ENCODE measurements at places on chromosomes 5 and 9. TPM values are rescaled to one million over a fixed set of nuclear protein-coding genes. Genes with fewer than 3 reads are reported as not detected.

DNA sequence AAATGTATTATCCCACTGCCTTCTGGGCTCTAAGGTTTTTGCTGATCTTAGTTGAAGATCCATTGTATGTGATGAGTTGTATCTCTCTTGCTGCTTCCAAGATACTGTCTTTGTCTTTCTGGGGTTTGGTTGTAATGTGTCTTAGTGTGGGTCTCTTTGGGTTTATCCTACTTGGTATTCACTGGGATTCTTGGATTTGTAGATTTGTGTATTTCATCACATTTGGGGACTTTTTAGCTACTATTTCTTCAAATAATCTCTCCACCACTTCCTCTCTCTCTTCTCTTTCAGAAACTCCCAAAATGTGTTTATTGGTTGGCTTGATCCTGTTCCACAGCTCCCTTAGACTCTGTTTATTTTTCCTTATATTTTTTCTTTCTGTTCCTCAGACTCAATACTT, 26.5 kb downstream of the IL31RA start:
- no peak for DNase-seq

The UGT3A2 gene
- not detected for total RNA-seq

GRCh38 chr9:131113655-131114054, 11.7 kb upstream of the NUP214 start:
- DNase-seq, result no peak

The IFNA2 gene
- not detected for total RNA-seq

DNA sequence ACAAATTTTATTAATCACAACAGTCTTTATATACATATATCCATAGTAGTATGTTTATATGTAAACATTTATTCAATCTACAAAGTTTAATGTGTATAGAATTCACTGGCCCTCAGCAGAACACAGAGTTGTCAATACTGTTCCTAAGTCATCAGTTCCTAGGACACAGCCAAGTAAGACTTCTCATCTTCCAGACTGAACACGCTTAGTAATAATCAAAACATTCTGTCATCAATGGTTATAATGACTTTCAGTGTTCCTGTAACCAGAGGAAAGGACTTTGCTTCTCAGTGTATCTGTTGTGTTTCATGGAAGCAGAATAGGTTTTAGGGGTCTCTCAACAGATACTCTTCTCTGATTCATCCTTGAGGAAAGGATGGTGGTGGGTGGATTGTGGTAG, 82.2 kb downstream of the SMIM23 start:
- no peak for DNase-seq

The GRIN3A gene
- 1.5 TPM for total RNA-seq

The GPR21 gene
- total RNA-seq, result not detected

GRCh38 chr5:78534148-78534904, 114.2 kb downstream of the LHFPL2 start:
- no peak for DNase-seq

DNA sequence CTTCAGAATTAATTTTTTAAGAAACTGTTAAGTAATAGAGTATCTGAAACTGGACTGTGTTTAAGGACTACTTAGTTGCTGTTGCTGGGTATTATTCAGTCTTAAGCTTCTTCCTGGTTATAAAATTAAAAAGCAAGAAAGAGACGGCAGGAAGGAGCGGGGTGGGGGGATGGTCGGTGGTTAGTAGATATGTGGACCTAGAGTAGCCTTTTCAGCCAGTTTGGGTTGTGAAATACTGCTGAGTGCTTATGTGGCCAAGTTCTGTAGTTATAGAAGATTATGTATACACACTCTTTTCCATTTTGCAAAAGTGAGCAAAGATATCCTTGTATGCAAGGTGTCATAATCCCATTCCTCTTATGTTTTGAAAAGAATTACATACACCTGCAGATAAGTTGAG, 28.5 kb downstream of the TRIO start:
- DNase-seq, result no peak

GRCh38 chr5:83636156-83636555, 84.5 kb downstream of the HAPLN1 start:
- DNase-seq, result no peak

The CCDC180 gene
- total RNA-seq, result 7.6 TPM

DNA sequence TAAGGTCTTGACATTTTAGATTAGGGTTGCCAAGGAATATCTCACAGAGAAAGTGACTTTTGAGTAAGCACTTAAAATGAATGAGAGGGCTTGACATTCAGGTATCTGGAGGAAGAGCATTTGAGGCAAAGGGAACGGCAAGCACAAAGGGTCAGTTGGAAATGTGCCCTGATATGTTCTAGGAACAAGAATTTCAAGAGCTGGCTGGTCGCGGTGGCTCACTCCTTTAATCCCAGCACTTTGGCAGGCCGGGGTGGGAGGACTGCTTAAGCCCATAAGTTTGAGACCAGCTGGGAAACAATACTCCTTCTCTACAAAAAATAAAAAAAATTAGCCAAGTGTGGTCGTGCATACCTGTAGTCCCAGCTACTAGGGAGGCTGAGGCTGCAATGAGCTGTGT, 16.5 kb downstream of the KIAA1958 start:
- DNase-seq, result no peak

The PCDHB10 gene
- 3.2 TPM for total RNA-seq

The ADAMTS13 gene
- total RNA-seq, result 2.0 TPM

DNA sequence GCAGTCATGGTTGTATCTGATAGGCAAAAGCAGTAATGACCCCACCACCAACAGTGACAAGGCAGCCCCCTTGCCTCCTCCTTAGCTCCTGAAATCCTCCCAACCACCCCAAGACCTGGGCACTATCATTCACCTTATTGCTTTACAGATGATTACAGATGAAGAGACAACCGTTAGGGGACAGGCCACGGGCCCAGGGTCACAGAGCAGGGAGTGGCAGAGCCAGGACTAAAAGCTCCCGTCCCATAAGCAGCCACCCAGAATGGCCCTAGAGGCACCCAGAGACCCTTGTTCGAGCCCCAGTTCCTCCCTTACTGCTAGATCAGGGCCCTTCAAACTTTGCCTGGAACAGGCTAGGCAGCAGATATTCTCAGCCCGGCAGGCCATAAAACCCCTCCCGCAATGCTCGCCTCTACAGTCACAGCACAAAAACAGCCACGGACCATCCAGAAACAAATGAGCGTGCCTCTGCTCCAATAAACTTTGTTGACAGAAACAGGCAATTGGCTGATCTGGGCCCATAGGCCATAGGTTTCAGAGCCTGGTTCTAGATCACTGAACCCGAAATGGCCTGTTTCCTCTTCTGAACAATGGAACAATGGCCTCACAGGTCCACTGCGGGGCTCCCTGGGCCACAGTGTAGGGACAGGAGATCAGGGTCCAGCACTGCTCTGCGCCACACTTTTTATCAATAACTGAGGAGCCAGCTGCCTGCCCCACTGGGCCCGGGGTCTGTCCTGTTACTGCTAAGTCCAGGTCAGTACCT, 67.0 kb downstream of the LRSAM1 start:
- no peak for DNase-seq

GRCh38 chr5:94288937-94289336, 329.5 kb downstream of the KIAA0825 start:
- DNase-seq, result no peak

The SCGB3A2 gene
- total RNA-seq, result not detected

DNA sequence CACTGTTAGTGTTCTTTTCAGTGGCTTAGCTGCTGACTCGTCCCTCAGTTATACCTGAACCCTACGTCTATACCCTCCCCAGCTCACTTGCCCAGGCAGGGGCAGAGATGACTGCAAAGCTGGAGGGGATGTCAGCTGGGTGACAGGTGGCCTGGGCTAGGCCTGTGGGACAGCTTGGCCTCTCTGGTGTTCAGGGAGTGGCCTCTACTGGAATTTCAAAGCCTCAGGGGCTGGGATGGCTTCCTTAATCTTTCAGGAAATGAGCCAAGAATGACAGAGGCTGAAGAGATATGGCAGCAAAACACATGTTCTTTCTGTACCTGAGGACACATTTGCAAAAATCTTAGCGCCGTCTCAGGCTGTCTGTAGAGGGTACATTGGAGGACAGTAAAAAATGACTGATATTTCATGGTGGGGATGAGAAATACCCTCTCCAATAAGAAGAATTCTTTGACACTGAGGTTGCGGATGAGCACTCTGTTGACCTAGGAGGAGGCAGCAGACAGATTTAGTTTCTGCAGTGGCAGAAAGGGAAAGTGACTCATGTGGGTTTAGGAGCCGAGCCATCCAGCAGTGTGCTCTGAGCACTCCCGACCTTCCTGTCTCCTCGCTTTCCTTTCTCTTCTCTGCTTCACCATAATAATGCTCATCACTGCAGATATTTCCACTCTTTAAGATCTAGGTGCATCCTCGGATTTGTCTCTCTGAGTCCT, 54.4 kb downstream of the ENTREP1 start:
- DNase-seq, result no peak

The GRM6 gene
- total RNA-seq, result not detected

The TMEM252 gene
- not detected for total RNA-seq

- no peak for DNase-seq
Measured at GRCh38 chr5:107361945-107362344, 308.8 kb downstream of the EFNA5 start.

DNA sequence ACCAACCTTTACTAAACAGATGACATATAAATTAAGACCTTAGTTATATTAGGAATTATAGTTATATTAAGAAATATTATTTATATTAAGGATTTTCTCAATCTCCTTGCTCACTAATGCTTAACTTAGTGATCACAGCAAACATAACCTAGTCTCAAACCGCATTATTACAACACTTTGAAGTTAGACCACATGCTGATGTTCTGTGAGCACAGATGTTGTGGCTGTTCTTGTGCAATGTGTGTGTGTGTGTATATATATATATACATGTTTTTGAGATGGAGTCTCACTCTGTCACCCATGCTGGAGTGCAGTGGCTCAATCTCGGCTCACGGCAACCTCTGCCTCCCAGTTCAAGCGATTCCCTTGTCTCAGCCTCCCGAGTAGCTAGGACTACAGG, 20.5 kb downstream of the ELP1 start:
- DNase-seq, result no peak

DNA sequence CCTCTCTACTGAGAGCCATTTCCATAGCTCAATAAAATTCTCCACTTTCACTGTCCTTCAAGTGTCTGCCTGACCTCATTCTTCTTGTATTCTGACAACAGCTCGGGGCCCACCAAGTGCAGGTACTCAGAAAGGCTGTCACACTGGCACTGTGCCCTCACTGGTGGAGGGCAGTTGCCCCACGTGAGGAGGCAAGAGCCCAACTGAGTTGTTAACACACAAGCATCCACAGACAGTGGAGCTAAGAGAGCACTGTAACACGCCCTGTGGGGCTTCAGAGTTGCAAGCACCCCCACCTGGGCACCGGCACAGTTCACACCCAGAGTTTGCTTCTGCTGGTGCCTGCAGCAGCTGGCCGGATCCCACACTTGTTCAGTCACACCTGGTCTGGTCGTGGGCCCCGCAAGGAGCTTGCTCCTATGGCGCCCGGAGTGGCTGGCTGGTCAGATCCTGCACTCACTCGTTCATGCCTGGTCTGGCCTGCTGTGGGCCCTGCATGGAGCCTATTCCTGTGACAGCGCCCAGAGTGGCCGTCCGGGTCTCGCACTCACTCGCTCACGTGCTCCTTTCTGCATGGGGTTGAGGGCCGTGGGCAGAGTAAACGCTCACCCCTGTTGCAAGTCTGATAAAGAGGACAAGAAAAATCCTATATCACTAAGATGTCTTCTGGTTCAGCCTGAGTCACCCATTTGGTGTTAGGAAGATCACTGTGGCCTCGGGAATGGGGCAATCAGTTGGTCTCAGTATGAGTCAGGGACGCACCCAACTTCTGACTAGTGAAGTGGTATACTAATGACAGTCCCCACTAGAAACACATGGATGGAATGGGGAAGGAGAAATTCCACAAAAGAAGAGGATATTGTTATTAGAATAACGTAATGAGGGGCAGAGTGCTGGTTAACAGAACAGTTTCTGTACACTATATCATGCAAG, 87.0 kb upstream of the CCNH start:
- no peak for DNase-seq

- peak; percentile 25 for DNase-seq
Measured at GRCh38 chr5:177984584-177985206, 11.3 kb downstream of the PROP1 start.

DNA sequence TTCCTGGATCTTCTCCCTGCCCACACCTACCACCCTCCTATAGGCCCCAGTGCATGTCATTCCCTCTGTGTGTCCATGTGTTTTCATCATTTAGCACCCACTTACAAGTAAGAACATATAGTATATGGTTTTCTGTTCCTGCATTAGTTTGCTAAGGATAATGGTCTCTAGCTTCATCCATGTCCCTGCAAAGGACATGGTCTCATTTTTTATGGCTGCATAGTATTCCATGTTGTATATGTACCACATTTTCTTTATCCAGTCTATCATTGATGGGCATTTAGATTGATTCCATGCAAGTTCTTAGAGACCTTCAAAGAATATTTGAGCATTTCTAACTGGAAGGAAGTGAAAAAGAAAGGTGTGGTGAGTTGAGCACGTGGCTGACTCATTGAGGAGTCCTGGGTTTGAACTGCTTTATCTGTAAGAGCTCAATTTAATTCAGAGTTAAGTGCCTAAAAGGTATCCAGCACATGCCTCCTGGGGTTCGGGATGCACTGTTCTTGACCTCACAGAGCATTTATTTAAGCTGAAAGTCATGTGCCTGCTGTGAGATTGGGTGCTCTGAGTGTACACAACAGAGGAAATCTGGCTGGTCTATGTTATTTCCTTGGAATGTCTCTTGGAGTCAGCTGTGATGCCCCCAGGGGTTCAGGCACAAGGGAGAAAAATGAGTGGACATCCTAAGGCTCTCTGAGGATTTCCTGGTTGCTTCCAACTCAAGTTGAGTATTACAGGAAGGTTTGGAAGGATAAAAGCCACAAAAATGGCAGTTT, 56.4 kb downstream of the SH3GL2 start:
- DNase-seq, result no peak

The NEUROG1 gene
- total RNA-seq, result not detected

GRCh38 chr9:84277646-84278045, 62.9 kb downstream of the SLC28A3 start:
- DNase-seq, result no peak

The KCNN2 gene
- total RNA-seq, result 3.4 TPM

- DNase-seq, result no peak
Measured at GRCh38 chr5:30113542-30113941, 1079.9 kb upstream of the CDH6 start.

The AGTPBP1 gene
- total RNA-seq, result 12.3 TPM

The RPL37 gene
- 489 TPM for total RNA-seq

DNA sequence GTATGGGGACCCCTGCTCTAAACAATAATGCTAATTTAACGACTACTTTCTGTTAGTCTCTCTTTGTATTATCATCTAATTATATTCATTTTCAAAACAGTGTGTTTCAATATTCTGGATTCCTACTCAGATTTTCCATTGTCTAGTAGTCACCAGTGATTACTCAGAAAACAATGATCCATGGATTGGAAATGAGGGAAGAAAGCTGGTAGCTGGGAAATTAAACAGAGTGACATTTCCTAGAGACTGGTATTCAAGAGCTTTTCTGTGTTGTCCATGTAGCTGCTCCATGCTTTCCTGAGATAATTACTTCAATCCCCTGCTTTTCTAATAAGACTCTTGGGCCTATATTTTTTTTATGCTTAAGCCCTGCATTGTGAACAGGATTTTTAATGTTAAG, 1862.1 kb upstream of the C9orf72 start:
- DNase-seq, result no peak

The IQGAP2 gene
- 8.6 TPM for total RNA-seq

GRCh38 chr5:54273715-54274114, 36.7 kb downstream of the ARL15 start:
- DNase-seq, result no peak

GRCh38 chr5:82365744-82366228, 87.6 kb upstream of the RPS23 start:
- DNase-seq, result no peak

GRCh38 chr9:15206903-15207696, 99.9 kb downstream of the TTC39B start:
- DNase-seq, result no peak

The RMI1 gene
- total RNA-seq, result 2.9 TPM

GRCh38 chr5:9544502-9545135, 1.3 kb downstream of the SEMA5A start:
- DNase-seq, result peak; percentile 92
